WTC11 (cell line): ENCODE measurements at places on chromosomes 12 and 14. TPM values are rescaled to one million over a fixed set of nuclear protein-coding genes. Genes with fewer than 3 reads are reported as not detected.

Gene STAT2
- total RNA-seq: 53.2 to 54.5 TPM (median 54.5 TPM) in 3 replicates

Gene RNASE7
- total RNA-seq: not detected in 3 replicates

Gene TMEM179
- 2.4 to 3.9 TPM (median 3.6 TPM) in 3 replicates for total RNA-seq

Gene HCAR2
- total RNA-seq: not detected in 3 replicates

Gene KRT80
- 0.09 to 0.11 TPM (median 0.11 TPM) in 3 replicates for total RNA-seq

Gene AQP6
- total RNA-seq: 0.09 to 0.21 TPM (median 0.18 TPM) in 3 replicates

Gene AGAP2
- 2.0 to 2.7 TPM (median 2.3 TPM) in 3 replicates for total RNA-seq

DNA sequence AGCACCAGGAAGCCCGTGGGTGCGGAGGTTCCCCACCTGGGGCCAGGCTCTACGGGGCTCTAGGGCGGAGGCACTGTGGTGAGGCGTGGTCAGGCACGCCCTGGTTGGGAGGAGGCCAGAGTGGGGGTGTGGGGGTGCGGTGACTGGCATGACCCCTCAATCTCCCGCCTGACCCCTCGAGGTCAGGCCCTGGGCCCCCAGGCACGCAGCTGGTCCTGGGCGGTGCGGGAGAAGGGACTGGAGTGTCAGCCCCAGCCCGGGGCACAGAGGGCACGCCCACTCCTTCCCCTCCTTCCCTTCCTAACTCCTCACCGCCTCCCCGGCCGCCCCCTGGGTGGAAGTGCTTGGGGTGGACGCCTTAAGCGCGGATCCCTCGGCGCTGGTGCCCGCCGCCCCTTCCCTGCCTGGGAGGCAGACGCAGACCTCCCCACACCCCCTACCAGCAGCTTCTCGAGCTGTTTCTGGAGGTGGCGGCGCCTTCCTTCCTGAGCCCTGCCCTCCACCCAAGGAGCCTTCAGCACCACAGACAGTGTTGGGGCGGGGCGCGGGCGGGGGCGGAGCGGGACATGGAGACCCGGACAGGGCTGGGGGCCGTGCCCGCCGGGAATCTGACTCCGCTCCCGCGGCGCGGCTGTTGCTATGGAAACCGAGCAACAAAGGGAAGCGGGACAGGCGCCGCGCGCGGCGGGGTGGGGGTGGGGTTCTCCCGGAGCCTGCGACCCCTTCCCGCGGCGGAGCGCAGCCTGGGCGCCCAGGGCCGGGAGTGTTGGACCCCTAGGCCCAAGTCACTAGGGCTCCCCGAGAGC, 741 bp upstream of the CRIP2 start:
- no peak overlapping the region for H3K27ac ChIP-seq
- peak overlapping the region; percentile 56 for H3K4me3 ChIP-seq
- peaks cover 34% of the 10 kb centered on the region for H3K27me3 ChIP-seq
- no peaks in the 10 kb centered on the region for H3K36me3 ChIP-seq
- peak; percentile 99 for DNase-seq

GRCh38 chr14:61476105-61476753, 154.8 kb downstream of the PRKCH start:
- DNase-seq: no peak
- H3K4me1 ChIP-seq: peaks cover 35% of the 10 kb centered on the region
- no peaks in the 10 kb centered on the region for H3K36me3 ChIP-seq
- no peak overlapping the region for H3K27ac ChIP-seq
- H3K4me3 ChIP-seq: no peak overlapping the region
- no peaks in the 10 kb centered on the region for H3K27me3 ChIP-seq

GRCh38 chr12:64814432-64814831, 10.0 kb upstream of the TBC1D30 start:
- H3K4me3 ChIP-seq: no peak overlapping the region
- DNase-seq: no peak
- H3K27me3 ChIP-seq: no peaks in the 10 kb centered on the region; the same call in 1 of the 2 replicates
- H3K4me1 ChIP-seq: peaks cover 9% of the 10 kb centered on the region
- H3K36me3 ChIP-seq: no peaks in the 10 kb centered on the region

- no peak overlapping the region for H3K27ac ChIP-seq
- no peak overlapping the region for H3K4me3 ChIP-seq
- no peak for DNase-seq
- no peaks in the 10 kb centered on the region for H3K27me3 ChIP-seq
- no peaks in the 10 kb centered on the region for H3K36me3 ChIP-seq
Measured at GRCh38 chr14:91027561-91027960, 32.9 kb downstream of the RPS6KA5 start.

DNA sequence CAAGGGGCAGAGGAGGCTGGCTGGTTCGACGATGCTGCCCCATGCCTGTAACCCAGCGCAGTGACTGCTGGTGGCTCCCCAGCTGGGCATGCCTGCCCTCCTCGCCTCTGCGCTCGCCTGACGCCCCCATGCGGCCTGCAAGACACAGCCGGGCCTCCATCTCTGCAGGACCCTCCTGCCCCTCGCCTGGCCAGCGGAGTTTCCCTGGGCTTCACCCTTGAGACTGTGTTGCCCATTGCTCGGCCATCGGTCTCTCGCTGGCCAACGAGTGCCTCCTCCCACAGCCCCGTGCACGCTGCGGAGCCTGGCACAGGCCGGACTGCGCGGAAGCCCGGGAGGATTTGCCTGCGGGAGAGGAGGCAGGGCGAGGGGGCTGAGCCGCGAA, 17.6 kb downstream of the ASPG start:
- H3K4me3 ChIP-seq: no peak overlapping the region
- no peaks in the 10 kb centered on the region for H3K27me3 ChIP-seq
- H3K27ac ChIP-seq: no peak overlapping the region
- H3K36me3 ChIP-seq: no peaks in the 10 kb centered on the region
- H3K4me1 ChIP-seq: no peaks in the 10 kb centered on the region

DNA sequence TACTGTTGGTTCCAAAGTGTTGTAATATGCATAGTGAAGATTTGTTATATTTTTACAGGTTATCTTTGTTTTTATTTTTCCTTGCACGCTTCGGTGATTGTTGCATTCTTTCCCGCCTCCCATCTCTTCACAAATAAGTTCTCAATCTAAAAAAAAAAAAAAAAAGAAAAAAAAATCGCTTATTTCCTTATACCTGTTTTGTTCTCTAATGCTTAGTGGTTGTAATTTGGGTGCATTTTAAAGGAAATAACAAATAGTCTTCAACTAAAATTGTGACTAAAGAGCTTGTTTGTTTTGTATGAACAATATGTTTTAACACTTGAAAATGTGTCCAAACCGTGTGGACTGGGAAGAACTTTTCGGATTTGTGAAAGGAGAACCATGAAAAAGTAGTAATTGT, 1.5 kb downstream of the CAND1 start:
- H3K4me3 ChIP-seq: peak overlapping the region; percentile 95
- DNase-seq: no peak
- peak overlapping the region; percentile 93 for H3K27ac ChIP-seq
- H3K36me3 ChIP-seq: no peaks in the 10 kb centered on the region
- peaks cover 2% of the 10 kb centered on the region; the same call in 1 of the 2 replicates for H3K27me3 ChIP-seq

DNA sequence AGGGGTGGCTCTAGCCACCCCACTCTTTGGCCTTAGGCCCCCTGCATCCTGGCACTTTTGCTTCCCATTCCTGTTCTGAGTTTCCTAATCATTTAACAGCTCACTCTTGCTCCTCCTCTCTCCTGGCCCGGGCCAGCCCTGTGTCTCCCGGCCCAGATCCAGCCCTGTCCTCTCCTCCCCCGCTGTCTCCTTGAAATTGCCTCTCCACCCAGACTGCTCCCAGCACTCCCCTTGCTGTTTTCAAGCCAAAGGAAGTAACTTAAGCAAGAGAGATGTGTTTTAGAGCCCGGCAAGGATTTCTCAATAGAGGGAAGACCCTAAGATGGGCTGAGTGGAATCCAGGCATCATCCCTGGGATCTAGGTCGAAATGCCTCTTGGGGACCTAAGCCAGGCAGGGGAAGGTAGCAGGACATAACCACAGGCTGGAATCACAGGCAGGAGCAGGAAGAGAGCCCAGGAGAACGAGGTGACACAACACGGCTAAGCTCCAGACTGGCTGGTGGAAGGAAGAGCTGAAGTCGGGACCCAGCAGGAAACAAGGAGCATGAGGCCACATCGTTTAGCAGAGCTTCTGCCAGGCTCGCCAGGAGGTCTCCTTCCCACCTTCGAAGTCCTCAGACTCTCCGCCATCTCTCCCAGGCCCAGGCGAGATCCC, 2.0 kb upstream of the LRP1-AS start:
- H3K36me3 ChIP-seq: peaks cover 40% of the 10 kb centered on the region
- H3K27me3 ChIP-seq: no peaks in the 10 kb centered on the region
- H3K4me1 ChIP-seq: peaks cover 8% of the 10 kb centered on the region
- no peak overlapping the region for H3K4me3 ChIP-seq

DNA sequence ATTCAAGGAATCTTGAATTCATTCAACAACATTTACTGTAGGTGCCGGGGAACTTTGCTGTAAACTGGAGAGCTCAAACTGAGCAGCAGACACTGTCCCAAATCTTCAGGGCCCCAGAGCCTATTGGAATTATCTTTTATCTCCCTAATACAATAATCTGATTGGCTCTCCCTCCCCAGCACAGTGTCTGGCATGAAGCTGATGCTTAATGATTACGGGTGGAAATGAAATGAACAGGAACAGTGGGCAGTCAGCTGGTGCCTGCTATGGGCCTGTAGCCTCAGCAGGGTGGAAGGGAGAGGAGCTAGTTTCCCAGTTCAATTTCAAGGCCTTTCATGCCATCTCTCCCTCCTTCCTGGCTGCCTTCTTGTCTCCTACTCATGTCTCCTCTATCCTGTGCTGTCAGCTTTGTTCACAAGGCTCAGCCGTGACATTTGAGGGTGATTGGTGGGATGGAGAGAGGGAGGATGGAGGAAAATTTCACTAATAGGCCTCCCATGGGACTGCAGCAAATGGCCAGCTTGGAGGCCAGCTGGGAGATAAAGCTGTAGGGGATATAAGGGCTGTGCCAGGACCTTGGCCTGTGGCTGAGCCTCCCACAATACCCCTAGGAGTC, 4.3 kb upstream of the RAPGEF3 start:
- peaks cover 27% of the 10 kb centered on the region for H3K4me1 ChIP-seq
- H3K4me3 ChIP-seq: no peak overlapping the region
- no peak overlapping the region for H3K27ac ChIP-seq
- DNase-seq: no peak
- H3K36me3 ChIP-seq: no peaks in the 10 kb centered on the region

DNA sequence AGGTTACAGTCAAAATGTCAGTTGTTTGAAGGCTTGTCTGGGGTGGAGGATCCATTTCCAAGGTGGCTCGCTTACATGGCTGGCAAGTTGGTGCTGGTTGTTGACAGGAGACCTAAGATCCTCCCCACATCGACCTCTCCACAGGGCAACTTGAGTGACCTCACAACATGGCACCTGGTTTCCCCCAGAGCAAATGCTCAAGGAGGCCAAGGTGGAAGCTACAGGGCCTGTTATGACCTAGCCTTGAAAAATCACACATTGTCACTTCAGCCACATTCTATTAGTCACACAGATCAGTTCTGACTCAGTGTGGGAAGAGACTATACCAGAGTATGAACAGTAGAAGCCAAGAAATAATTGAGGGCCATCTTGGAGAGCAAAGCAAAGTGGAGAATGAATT, 11.3 kb upstream of the GNG2 start:
- H3K4me3 ChIP-seq: no peak overlapping the region
- peaks cover 3% of the 10 kb centered on the region; the same call in 1 of the 2 replicates for H3K27me3 ChIP-seq

GRCh38 chr12:4460761-4461160, 15.1 kb upstream of the FGF6 start:
- no peaks in the 10 kb centered on the region for H3K36me3 ChIP-seq
- no peak for DNase-seq
- no peaks in the 10 kb centered on the region for H3K4me1 ChIP-seq
- no peak overlapping the region for H3K27ac ChIP-seq
- H3K27me3 ChIP-seq: no peaks in the 10 kb centered on the region; the same call in 1 of the 2 replicates

GRCh38 chr12:79850610-79851299, 84.1 kb downstream of the PPP1R12A start:
- peaks cover 13% of the 10 kb centered on the region for H3K36me3 ChIP-seq
- H3K27ac ChIP-seq: peak overlapping the region; percentile 87
- no peaks in the 10 kb centered on the region for H3K27me3 ChIP-seq
- peaks cover 41% of the 10 kb centered on the region for H3K4me1 ChIP-seq

DNA sequence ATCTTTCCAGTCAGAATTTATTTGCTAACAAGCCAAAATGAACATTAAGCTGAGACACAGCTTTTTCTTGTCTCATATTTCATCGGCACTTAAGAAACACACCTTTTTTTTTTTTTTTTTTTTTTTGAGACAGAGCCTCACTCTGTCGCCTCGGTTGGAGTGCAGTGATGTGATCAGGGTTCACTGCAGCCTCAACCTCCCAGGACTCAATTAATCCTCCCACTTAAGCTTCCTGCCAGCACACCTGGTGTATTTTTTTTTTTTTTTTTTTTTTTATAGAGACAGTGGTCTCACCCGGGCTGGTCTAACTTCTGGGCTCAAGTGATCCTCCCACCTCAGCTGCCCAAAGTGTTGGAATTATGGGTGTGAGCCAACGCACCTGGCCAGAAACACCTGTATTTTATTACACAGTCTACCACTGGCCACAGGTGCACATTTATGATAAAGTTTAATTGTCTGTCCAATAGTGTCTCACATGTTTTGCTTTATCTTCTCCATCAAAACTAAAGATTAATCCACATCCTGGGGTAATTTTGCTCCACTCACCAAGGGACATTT, 62.7 kb downstream of the C2CD5 start:
- no peak overlapping the region for H3K4me3 ChIP-seq
- no peak for DNase-seq
- no peaks in the 10 kb centered on the region for H3K27me3 ChIP-seq

GRCh38 chr14:94593376-94593748, 12.1 kb downstream of the SERPINA5 start:
- no peak for DNase-seq
- no peaks in the 10 kb centered on the region for H3K36me3 ChIP-seq
- H3K4me1 ChIP-seq: no peaks in the 10 kb centered on the region; the same call in 1 of the 2 replicates
- H3K4me3 ChIP-seq: no peak overlapping the region
- H3K27ac ChIP-seq: no peak overlapping the region

DNA sequence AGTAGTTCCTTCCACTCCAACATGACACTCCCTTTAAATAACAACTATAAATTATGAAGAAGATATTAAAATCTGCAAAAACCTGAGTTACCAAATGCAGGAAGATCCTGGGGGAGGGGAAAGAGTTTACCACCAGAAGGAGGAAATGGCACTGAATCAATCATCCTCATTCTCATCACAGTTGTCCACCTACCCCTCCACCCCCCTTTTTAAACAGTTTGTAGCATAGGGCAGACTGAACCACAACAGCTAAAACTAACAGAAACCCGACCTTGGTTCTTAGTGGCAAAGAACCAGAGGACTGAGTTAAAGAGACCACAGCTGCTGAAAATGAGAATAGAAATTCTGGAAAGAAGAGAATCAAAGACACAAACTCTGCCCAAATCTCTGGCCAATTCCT, 189.5 kb downstream of the MED13L start:
- H3K36me3 ChIP-seq: no peaks in the 10 kb centered on the region
- H3K4me1 ChIP-seq: peaks cover 21% of the 10 kb centered on the region
- no peak overlapping the region for H3K4me3 ChIP-seq
- peak overlapping the region; percentile 73; the same call in 1 of the 2 replicates for H3K27ac ChIP-seq

- DNase-seq: no peak
- no peaks in the 10 kb centered on the region for H3K27me3 ChIP-seq
- H3K27ac ChIP-seq: peak overlapping the region; percentile 8
- H3K4me3 ChIP-seq: no peak overlapping the region
- H3K4me1 ChIP-seq: peaks cover 56% of the 10 kb centered on the region
Measured at GRCh38 chr14:21233457-21234076, 35.7 kb downstream of the HNRNPC start.

GRCh38 chr12:111006621-111007020, 86.2 kb upstream of the MYL2 start:
- H3K27ac ChIP-seq: no peak overlapping the region
- DNase-seq: no peak
- no peak overlapping the region for H3K4me3 ChIP-seq
- H3K27me3 ChIP-seq: peaks cover 60% of the 10 kb centered on the region
- H3K36me3 ChIP-seq: peaks cover 5% of the 10 kb centered on the region; the same call in 1 of the 2 replicates
- H3K4me1 ChIP-seq: no peaks in the 10 kb centered on the region

- no peak overlapping the region for H3K27ac ChIP-seq
- H3K4me3 ChIP-seq: no peak overlapping the region
Measured at GRCh38 chr12:67692966-67693365, 44.4 kb downstream of the DYRK2 start.
